Globus pallidus (tissue), 1 donor: ENCODE measurements at places on chromosomes 12 and 14.

DNA sequence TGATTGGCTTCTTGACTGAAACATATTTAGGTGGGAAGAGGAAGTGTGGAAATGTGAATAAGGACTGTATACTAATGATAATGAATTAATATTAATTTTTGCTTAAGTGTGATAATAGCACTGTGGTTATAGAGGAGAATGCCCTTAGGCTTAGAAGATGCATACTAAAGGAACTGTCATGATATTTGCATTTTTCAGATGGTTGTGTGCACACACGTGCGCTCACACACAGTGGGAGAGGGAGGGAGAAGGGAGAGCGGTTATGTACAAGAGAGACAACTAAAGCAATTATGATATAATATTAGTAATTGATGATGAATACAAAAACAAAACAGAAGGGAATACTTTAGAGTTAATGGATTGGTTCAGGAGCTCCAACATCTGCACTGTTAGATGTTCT is 54.2 kb downstream of the RCOR1 start:
- DNase-seq = no peak

DNA sequence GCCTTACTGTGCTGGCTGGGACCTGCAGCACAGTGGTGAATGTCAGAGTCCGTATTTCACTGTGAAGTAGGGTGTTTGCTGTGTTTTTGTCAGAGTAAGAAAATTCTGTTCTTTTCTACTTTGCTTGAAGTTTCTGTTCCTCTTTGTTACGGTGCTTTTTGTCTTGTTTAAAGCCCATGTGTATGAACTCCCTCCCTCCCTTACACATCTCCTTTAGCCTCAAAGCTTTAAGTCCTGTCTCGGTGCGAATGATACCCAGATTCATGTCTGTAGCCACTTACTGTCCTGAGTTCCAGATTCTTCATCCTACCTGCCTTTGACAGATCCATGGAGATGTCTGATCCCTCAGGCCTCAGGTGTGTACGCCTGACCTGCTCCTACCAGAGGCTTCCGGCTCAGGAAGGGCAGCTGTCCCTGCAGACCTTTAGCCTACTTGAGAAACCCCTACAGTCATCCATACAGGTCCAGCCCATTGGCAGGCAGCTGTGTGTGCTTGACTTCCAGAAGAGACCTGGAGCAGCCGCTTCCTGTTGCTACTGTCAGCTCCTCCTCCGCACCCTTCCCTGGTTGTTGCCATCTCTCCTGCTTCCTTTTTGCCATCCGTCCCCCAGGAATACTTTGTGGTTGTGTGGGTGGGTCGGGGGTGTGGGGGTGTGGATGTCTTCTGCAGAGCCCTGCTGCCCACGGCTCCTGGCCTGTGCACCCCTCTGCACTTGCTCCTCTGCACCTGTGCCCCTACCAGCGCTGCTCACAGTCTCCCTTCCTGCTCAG is 72.9 kb downstream of the DDX51 start:
- peak; percentile 19 for DNase-seq

DNA sequence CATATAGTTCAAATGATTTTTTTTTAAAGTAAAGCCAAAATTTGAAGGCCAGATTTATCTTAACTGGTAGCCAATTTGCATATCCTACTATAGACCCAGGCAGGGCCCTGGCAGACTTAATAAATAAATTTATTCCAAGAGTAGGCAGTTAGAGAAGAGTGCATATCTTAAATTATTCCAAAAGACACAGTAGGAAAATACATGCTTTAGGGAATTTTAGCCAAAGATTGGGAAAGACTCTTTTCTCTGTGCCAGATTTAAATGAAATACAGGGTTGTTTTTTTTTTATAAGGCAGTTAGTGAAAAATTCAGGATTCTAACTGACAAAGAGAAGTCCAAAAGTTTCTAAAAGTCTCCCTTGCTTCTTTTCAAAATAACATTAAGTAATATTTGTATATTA is 65.5 kb downstream of the ST8SIA1 start:
- DNase-seq = no peak

DNA sequence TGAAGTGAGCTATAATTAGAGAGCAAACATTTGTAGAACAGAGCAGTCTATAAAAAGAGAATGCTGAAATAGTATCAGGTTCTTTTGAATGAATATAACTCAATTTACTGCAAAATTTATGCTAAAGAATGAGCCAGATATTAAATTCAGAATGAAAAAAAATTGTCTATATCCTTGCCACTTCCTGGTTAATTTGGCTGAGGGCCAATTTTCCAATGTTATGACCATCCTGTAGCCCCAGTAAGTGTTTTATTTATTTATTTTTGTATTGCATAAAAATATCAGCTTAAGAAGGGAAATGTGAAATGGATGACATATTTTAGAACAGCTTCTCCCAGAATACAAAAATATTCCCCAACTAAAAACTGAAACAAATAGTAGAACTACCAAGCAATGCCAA is 263.4 kb downstream of the SOX5 start:
- peak; percentile 9 for DNase-seq

DNA sequence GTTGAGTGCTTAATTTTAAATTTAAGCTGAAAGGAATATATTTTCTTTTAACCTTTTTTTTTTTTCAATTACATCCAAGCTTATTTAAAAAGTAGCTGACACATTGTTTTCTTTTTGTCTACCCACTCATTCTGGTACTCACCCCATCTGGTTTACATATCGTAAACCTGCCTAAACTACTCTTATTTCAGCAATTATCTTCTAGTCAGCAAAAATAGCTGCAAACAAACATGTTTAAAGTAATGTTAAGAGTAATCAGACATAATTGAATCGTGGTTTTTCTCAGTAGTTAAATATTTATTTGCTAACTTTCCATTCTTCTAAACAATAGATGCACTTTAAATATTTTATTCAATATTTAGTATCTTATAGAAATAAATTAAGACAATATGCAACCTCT is 492.7 kb upstream of the MGAT4C start:
- no peak for DNase-seq

DNA sequence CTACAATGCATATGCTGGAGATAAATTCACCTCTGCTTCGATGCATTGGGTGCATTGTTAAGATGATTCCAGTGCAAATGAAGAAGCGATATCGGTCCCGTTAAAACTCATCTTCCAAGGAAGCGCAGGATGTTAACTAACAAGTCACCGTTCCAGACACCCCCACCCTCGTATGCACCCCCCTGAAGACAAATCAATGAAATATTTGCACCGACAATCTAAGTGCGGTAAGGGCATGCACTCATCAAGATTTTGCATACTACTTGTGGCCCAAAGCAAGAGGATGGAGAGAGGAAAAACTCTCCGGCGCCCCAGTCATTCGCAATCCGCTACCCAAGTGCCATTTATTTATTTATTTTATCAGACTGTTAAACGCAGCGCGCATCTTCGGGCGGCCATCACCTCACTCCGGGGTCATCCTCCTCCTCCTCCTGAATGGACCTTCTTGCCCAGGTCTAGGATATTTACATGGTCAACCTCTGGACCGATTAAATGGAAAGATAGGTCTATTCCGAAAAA is 1.2 kb downstream of the NOVA1 start:
- DNase-seq = peak; percentile 68

DNA sequence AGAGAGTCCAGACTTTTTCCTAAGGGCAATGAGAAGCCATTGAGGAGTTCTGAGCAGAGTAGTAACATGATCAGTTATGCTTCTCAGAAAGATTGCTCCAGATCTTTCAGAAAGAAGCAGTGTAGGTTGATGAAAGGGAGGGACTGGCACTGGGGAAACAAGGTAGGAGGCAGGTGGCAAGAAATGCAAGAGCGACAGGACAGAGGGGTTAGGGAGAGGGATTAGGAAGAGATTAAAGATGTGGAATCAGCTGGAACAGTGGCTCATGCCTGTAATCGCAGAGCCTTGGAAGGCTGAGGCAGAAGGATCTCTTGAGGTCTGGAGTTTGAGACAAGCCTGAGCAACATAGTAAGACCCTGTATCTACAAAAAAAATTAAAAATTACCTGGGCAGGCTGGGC is 3.4 kb downstream of the CDCA3 start:
- no peak for DNase-seq

DNA sequence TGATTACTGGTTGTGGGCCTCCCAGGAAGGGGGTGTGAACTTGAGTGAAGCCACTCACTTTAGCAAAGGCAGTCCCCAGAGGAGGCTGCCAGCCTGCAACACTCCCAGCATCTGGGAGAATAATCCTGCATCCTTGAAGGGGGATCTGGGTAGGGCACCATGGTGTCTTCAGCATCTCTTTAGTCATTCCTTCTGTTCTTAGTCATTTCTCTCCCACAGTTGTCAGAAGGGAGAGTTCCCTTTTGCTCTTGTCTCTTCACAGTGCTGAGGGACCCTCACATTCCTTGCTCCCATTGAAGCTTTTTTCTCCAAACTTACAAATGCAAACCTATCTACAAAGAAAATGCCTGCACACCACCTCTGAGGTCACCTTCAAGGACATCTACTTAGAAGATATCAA is 48.1 kb upstream of the CIT start:
- DNase-seq = no peak

- no peak for DNase-seq
Measured at GRCh38 chr14:22569106-22569736, 19.8 kb downstream of the DAD1 start.

DNA sequence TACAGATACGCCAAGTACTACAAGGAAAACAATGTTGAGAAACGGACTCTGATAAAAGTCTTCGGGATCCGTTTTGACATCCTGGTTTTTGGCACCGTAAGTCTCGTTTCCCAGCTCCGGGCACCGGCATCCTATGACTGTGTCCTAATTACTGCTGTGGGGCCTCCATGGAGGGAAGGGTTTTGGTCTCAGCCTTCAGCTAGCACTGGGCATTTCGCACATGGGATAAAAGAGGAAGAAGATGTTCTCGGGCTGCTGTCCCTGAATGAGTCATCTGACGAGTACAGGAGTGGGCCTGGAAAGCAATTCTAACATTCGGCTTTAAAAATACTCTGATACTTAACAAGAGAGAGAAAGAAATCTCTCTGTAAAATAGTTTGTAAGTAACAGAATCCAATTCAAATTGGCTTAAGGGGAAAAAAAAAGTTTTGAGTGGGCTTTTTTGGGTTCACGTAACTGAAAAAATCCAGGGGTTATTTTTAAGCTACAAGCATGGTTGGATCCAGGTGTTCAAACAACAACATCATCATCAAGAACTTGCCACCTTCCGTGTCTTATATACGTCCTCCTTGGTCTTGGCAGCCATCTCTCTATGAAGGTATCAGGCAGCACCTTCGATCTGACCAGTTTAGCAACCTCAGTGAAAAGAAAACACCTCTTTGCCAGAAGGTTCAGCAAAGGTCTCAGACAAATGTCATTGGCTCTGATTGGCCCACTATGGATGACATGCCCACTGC is 34.4 kb upstream of the P2RX4 start:
- DNase-seq = peak; percentile 46
